ENCODE measurements at places on chromosomes 16 and 17. TPM values are rescaled to one million over a fixed set of nuclear protein-coding genes. Genes with fewer than 3 reads are reported as not detected.

C16orf86 gene
- 3.6 TPM for total RNA-seq

SPHK1 gene
- total RNA-seq, result 16.8 TPM

CCDC137 gene
- total RNA-seq, result 5.1 TPM

UBE2O gene
- 19.5 TPM for total RNA-seq

DHRS7C gene
- 79.3 TPM for total RNA-seq

USP43 gene
- total RNA-seq, result not detected

NPIPB9 gene
- not detected for total RNA-seq

SDR42E2 gene
- total RNA-seq, result not detected

CCDC144A gene
- total RNA-seq, result 0.82 TPM

MYH11 gene
- total RNA-seq, result 89.0 TPM

CHST5 gene
- not detected for total RNA-seq

SCGB1C2 gene
- not detected for total RNA-seq

CDC6 gene
- total RNA-seq, result 1.0 TPM

KRTAP16-1 gene
- not detected for total RNA-seq

OTOA gene
- total RNA-seq, result not detected

TNK1 gene
- 4.8 TPM for total RNA-seq

MMP15 gene
- 52.3 TPM for total RNA-seq

FBXL16 gene
- total RNA-seq, result 1.7 TPM

RCVRN gene
- total RNA-seq, result 0.37 TPM

ABAT gene
- 9.8 TPM for total RNA-seq

SYT17 gene
- 0.22 TPM for total RNA-seq

CCL1 gene
- total RNA-seq, result not detected

ASGR2 gene
- total RNA-seq, result 0.33 TPM

ST6GALNAC2 gene
- total RNA-seq, result 4.5 TPM

TMEM88 gene
- 53.2 TPM for total RNA-seq

IST1 gene
- 140 TPM for total RNA-seq

ABCA8 gene
- 59.1 TPM for total RNA-seq

ARHGDIG gene
- 6.8 TPM for total RNA-seq

LUC7L3 gene
- total RNA-seq, result 31.3 TPM

CDH15 gene
- total RNA-seq, result not detected

RPH3AL gene
- total RNA-seq, result 7.2 TPM

CCL16 gene
- not detected for total RNA-seq

DOC2A gene
- total RNA-seq, result not detected

TMEM100 gene
- total RNA-seq, result 18.0 TPM

Measured in right atrium auricular region (tissue), 2 donors.